ENCODE measurements at places on chromosomes 12 and 14.

- no peak for DNase-seq
Observed at GRCh38 chr14:59474172-59474571, 9.0 kb upstream of the GPR135 start.

DNA sequence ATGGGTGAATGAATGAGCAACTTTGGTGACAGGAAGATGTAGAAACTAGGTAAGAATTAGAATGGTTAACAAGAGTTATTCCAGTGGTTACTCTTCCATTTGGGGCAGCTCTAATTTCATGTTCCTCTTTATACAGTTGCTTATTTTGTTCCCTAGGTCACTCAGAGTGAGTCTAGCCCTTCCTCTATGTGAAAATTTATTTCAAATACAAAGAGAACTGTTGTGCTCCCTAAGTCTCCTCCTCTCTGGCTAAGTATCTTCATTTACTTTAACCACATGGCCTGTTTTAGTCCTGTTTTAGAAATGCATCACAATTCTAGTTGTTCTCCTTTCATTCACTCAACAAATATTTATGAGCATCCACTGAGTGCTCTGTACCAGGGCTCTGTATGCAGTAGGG is 51.1 kb upstream of the HIF1A start:
- no peak for DNase-seq

- DNase-seq: no peak
Observed at GRCh38 chr12:120930032-120930431, 25.9 kb upstream of the SPPL3 start.

DNA sequence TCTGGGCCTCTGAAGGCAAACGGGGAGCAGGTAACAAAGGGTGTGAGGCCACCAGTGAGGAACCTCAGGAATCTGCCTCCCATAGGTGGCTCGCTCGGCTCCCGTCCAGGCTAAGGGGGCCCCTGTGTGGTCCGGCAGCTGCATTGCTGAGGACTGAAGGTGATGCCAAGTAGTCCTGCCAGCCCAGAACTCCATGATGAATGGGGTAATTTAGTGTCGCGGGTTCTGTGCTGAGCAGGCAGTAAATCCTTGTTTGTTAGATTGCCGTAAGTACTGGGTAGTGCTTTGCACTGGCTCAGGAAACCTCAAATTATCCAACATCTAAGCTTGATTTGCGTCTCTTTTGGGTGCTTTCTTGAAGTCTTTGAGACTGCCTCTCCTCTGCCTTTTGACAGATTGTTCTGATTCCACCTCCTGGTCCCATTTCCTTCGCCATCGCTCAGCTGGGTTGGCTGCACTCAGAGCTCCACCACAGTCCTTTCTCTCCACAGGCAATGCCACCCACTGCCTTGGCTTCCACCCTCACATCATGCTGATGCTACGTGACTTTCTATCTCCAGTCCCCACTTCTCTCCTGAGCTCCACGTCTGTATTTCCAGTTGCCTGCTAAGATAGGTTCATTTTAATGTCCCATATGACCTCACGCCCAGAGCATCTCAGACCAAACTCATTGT is 392.0 kb downstream of the FUT8 start:
- no peak for DNase-seq

DNA sequence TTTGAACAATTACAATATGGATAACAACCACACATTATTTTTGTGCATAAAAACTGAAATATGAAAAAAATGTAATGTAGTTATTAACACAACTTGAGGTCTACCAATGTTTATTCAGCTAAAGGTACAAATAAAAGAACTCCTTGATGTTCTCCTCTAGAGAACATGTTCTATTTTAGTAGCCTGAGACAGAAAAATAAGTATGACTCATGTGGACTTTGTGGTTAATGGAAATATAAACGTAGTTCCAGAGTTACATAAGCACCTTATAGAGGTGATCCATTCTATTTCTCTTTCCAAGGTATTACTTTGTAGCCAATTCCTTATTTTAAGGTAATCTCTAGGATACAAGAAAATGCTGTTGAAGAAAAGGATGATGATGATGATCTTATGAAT is 25.7 kb downstream of the ALKBH1 start:
- DNase-seq: no peak

- no peak for DNase-seq
Observed at GRCh38 chr12:94254270-94254669, 105.9 kb downstream of the PLXNC1 start.

DNA sequence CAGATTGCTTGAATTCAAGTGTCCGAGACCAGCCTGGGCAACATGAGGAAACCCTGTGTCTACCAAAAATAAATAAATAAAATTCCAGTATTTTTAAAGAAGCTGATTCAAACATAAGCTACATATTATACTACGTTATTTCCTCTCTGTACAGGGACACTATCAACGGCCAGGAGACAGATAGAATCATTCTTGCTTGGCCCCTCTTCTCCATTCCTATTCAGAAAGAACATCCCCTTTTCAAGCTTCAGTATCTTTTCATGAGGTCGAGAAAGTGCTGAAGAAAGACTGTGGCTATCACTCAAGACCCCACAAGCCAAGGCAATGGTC is 314 bp upstream of the DHRS7 start:
- no peak for DNase-seq

DNA sequence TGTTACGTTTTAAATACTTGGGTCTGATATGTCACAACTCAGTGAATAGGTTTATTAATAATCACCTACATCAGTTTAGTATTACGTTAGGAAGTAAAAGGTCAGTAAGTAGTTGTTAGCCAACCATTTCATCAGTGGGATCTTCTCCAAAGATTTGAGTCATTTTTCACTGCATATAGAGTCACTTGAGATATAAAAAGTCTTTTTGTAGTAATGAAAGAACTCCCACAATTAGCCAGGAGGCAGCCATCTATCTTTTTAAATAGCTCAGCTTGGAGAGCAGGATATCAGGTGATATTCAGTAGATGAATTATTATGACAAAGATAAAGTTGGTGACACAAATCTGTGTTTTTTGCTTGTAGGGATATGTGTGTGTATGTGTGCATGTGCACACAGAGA is 309.3 kb downstream of the PDZRN4 start:
- DNase-seq: no peak

GRCh38 chr14:31969699-31970240 is 107.3 kb upstream of the ARHGAP5 start:
- DNase-seq: no peak

- peak; percentile 48 for DNase-seq
Observed at GRCh38 chr14:68785534-68786490, 7.1 kb downstream of the ZFP36L1 start.

DNA sequence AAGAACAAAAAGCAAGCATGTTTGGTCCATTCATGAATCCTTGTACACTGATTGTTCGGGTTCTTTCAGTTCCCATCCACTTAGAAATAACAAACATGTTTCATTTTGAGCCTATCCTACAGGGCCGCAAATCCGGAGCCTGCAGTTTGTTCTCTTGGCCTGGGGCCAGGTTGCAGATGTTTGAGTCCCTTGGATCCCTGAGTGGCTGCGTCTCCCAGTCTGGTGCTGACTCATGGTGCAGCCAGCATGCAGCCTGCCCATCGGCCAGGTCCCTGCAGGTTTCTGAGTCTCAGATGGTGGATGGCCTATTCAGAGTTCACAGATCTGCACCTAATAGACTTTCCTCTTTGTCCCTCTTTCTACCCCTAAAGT is 1.9 kb upstream of the DYNC1H1 start:
- no peak for DNase-seq

GRCh38 chr14:99982537-99983250 is 82.5 kb upstream of the EVL start:
- DNase-seq: peak; percentile 67

DNA sequence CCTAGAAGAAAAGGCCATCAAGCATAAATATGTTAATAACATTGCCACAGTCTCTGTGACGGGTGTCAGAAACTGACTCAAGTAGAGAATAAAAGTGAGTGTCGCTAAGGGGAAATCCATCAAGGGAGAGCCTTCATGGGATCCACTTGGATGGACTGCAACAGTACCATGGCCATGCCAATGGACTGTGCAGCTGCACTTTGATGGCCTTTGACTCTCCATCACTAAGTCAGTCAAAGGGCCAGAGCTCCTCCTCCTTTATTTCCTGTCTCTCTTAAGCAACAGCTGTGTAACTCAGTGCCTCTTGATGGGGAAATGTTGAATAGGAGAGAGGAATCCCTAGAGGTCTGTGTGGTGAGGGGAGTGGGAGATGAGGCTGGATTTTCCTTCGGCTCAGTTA is 335.2 kb downstream of the BMP4 start:
- no peak for DNase-seq

DNA sequence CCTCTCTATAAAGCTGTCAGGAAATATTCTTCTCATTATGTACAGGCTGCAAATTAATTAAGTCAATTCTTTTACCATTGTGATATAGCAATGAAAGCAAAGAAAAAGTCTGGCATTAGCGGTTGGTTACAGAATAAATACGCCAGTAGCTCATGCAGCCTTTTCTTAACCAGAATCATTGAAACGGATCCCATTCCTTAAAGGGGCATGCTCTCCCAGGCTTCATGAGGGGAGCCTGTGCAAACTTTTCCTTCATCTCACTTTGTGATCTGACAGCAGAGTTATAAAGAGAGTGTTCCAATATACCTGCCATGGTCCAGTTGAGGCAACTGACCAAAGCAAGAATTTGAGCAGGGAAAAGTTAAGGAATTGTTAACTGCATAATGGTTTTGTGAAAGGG is 337.7 kb downstream of the EMP1 start:
- no peak for DNase-seq

DNA sequence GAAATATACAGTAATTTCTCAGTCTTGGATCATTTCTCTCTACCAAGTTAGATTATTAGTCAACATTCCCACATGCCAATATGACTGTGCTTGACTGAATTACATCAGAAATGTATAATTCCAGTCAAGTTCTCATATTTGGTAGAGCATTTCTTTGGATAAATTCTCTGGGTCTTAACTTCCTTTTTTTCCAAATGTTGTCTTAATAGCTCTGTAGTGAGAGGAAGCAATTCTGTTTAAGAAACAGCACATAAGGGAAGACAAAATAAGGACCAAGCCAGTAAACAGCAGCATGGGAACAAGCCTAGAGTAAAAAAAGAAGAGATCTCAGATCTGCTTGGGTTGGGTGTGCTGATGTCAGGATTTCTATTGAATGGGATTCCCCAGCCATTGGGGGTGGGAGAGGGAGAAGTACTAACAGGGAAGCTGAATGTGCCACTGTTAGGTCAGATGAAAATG is 14.2 kb upstream of the DYRK2 start:
- peak; percentile 10 for DNase-seq

DNA sequence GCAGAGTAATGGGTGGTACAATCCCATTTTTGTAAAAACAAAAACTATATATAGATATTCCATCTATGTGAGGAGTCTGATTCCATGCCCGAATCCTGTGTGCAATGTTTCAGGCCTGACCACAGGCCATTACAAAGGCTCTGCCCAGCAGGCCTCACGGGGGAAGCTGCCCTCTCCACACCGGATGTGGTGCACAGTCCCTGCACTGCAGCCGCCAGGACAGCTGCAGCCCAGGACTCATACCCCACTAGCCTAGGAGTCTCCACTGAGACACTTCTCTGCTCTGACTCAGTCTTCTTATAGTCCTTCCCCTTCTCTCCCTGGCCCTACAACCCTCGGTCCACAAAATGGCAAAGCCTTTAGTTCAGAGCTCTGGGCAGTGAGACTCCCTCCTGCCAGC is 190.4 kb downstream of the PPM1H start:
- no peak for DNase-seq

DNA sequence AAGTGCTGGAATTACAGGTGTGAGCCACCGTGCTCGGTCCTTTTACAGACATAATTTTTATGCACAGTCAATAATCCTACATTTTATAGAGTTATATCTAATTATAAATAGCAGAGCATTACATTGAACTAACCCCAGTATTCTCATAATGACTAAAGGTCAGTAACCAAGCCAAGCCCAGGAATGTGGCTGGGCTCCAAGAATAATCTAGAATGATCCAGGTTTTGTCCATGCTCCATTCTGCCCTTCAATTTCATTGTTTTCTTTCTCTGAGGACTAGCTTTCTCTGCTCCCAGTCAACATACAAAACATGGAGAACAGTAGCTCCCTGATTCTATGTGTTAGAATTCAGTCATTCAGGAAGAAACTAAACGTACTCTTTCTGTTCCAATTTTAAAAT is 92.1 kb upstream of the KRR1 start:
- DNase-seq: no peak

DNA sequence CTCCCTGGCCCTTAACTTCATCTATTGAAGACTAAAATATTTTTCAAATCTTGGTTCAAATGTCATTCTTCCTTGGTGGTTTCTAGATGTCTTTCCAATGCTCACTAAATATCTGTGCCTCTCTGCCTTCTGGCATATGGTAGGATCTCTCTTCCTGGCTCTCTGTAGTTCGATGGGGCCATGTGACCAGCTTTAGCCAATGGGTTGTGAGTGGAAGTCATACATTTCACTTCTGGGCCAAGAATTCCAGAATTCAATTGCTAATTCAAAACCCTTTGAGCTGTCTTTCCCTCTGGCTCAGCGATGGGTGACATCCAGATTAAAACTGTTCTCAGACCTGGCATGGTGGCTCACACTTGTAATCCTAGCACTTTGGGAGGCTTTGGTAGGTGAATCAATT is 25.8 kb upstream of the CTDSP2 start:
- no peak for DNase-seq

- peak; percentile 42 for DNase-seq
Observed at GRCh38 chr12:2291182-2291832, 238.5 kb downstream of the CACNA1C start.

DNA sequence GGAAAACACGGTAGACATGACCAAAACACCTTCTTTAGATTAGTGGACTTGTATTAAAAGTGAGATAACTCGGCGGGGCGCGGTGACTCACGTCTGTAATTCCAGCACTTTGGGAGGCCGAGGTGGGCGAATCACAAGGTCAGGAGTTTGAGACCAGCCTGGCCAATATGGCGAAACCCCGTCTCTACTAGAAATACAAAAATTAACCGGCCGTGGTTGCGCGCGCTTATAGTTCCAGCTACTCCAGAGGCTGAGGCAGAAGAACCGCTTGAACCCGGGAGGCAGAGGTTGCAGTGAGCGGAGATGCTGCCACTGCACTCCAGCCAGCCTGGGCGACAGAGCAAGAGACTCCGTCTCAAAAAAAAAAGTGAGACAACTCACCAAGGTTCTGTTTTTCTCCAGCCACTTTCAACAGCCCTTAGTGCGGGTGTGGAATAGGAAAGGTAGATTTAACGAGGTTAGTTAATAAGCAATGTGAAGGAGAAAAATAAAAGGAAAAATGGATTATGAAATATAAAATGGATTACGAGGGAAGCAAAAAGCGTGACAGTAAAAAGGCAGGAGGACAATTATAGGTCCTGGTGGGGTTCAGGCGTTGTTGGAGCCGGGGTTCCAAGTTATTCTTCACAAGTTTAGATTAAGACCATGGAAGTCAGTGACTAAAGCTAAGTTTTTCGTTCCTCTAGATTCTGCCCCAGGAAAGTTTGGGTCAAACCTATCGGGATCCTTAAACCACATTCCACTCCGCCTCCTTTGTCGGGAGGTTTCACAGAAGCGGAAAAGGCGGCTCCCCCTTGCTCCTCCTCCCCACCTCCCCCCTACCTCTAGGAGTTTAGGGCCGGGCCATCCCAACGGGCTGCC is 534 bp downstream of the PPP2R3C start:
- DNase-seq: peak; percentile 17

DNA sequence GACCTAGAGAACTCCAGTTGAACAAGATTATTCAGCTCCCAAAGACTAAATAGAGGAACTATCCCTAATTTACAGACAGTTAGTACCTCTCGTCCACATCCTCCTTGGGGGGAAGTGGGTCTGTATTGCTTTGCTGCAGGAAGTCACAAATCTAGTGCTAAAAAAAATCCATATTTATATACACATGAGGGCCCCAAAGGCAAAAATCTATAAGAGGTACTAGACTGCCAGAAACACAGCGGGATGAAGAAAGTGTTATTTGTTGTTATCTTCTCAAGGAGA is 190.1 kb downstream of the TTC8 start:
- DNase-seq: no peak

- peak; percentile 41 for DNase-seq
Observed at GRCh38 chr14:36069535-36069900, 107.0 kb downstream of the PTCSC3 start.
